ENCODE measurements at places on chromosomes 1 and 21.

DNA sequence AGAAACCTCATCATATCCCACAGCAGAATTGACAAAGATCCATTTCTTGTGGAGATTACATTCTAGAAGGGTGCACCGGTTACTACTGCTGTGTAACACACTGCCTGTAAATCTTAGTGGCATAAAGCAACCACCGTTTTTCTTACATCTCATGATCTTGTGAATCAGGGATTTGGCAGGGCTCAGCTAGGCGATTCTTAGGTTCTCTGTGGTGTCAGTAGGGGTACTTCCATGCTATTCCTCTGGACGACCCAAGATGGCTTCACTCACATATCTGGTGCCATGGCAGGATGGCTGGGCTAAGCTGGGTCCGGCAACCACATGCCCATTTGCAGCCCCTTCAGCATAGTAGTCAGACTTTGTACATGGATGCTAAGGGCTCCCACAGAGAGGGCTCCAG lies 179.8 kb upstream of the TMEM51 start:
- H3K36me3 ChIP-seq: peaks cover 13% of the 10 kb centered on the region
- H3K27me3 ChIP-seq: peaks cover 3% of the 10 kb centered on the region
- H3K4me3 ChIP-seq: no peak overlapping the region

GRCh38 chr1:33377756-33378155 lies 53.1 kb downstream of the PHC2 start:
- no peaks in the 10 kb centered on the region for H3K27me3 ChIP-seq
- H3K36me3 ChIP-seq: no peaks in the 10 kb centered on the region
- no peak for DNase-seq
- H3K4me1 ChIP-seq: peaks cover 48% of the 10 kb centered on the region
- no peak overlapping the region for H3K27ac ChIP-seq

DNA sequence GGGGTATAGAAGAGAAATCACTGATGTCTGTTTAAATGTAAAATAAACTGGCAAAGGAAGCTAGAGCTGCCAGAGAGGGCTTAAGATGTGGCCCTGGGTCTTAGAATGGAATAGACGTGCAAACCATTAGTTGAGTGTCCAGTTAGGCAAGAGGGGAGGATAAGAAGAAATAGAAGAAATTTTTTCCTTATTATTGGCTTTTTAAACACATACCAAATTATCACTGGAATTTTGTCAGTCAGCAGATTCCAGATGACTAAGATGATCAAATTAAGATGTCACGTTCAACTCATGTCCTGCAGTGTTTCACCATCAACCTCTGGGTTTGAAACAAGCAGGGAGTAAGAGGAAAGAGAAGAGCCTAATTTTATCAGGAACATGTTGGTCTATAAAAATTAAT lies 71.6 kb upstream of the C1orf21 start:
- no peak overlapping the region for H3K27ac ChIP-seq
- peaks cover 16% of the 10 kb centered on the region for H3K4me1 ChIP-seq
- peaks cover 13% of the 10 kb centered on the region for H3K27me3 ChIP-seq
- no peak overlapping the region for H3K4me3 ChIP-seq
- peak; percentile 43 for DNase-seq
- H3K36me3 ChIP-seq: no peaks in the 10 kb centered on the region

DNA sequence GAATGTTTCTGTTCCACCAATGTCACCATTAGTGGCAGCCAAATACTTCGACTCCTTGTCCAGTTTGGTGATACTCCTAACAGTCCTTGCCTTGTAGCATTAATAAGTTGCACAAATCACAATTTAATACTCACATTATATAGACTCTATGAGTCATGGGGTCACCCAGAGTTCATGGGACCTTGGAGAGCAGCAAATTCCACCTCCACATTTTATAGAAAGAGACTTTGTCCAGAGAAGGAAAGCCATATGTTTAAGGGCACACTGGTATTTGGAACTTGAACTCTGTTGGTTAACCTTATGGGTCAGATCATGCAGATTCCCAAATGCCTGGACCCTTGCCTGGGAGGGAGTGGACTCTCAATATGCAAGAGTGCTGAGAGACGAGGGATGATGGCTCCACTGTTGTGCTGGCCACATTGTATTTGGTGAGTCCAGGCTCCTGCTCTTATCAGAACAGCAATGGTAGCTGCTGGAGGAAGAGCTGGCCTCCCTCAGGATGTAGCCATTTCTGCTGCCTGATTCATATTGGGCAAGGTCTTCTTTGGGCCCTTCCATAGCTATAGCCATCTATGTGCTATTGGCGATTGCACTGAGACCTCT lies 30.6 kb downstream of the DNAJC6 start:
- H3K27ac ChIP-seq: no peak overlapping the region
- peaks cover 5% of the 10 kb centered on the region for H3K36me3 ChIP-seq
- peak; percentile 23 for DNase-seq
- H3K4me1 ChIP-seq: peaks cover 24% of the 10 kb centered on the region
- H3K4me3 ChIP-seq: no peak overlapping the region
- no peaks in the 10 kb centered on the region for H3K27me3 ChIP-seq

DNA sequence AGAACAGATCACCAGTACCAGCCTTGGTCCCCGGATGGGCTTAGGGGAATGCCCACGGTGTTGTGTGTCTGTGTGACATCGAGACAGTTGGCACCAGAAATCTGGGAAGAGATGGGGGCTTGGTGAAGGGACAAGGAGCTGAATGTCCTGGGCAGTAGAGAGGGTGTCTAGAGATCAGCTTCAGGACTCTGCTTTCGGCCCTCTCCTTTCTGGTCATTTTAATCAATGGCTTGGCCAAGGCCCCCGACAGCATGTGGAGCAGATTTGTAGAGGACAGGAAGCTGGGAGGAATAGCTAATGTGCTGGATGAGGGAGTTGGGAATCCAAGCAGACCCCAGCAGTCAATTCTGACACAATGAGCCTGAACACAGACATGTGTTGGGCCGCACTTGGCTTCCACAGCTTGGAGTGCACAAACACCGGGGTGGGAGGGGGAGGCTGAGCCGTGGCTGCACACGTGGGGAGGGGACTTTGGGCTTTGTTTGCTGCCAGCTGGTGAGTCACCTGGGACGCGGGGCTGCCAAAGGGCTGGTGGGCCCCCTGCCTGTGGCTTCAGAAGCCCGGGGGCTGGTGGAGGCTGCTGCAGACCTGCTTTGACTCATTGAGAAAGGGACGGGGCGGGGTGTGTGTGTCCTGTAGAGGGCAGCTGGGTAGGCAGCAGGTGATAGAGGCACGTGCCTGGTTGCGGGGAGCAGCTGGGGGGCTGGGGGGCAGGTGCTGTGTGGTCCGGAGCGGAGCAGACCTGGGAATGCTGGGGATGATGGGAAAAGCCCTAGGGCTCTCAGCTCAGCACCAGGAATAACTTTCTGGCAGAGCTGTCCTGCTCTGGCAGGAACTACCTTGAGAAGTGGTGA lies 20.9 kb downstream of the SLC1A7 start:
- no peaks in the 10 kb centered on the region for H3K36me3 ChIP-seq
- no peak for DNase-seq
- no peaks in the 10 kb centered on the region for H3K27me3 ChIP-seq
- H3K4me1 ChIP-seq: peaks cover 43% of the 10 kb centered on the region
- peak overlapping the region; percentile 28 for H3K27ac ChIP-seq
- H3K4me3 ChIP-seq: no peak overlapping the region

GRCh38 chr1:984476-984814 lies 2.6 kb upstream of the PERM1 start:
- 0 out of 2 replicates have a peak, but pooled peaks cover 8% of the 10 kb centered on the region for H3K36me3 ChIP-seq
- no peak for DNase-seq
- H3K4me1 ChIP-seq: no peaks in the 10 kb centered on the region
- H3K27me3 ChIP-seq: peaks cover 19% of the 10 kb centered on the region
- H3K4me3 ChIP-seq: no peak overlapping the region
- H3K27ac ChIP-seq: no peak overlapping the region

DNA sequence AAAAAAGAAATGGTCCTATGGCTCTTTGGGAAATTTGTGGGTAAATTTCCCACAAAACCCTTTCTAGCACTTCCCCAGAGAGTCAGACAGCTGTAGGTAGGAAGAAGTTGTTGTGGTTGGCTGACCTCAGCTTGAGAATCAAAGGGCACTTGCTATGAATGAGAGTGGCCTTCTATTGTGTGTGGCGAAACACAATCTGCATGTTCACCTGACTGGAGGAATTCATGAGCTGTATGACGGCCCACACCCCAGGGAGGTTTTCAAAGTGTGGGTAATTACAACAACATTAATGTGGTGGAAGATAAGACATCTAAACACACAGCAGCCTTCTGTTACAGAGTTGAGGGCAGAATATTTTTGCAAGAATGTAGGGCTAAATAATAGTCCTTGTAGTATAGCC lies 38.8 kb downstream of the NGF start:
- H3K27me3 ChIP-seq: peaks cover 6% of the 10 kb centered on the region
- DNase-seq: no peak
- H3K27ac ChIP-seq: peak overlapping the region; percentile 84

DNA sequence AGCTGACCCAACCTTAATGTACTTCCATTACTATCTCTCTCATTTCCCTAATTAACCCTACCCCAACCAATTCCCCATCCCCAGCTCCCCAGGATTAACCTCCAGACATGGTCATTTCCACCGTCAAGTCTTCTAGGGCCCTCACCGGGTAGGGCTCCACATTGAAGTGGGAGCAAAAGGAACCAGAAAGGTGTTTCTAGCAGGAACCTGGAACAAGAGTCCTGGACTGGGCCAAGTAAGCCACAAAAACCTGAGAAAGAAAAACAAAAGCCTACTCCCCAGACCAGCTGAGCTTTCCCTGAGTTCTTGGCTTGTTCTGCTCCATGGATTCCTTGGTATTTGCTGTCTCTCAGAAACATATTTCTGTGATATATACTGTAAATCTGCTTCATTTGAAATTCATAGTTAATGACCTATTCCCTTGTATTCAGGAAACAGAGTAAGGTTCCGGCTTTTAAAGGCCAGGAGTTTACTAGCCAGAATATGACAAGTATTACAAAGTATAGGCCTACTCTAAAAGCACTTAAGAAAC lies 58.4 kb downstream of the SYF2 start:
- peaks cover 38% of the 10 kb centered on the region for H3K27me3 ChIP-seq
- H3K4me3 ChIP-seq: no peak overlapping the region
- H3K27ac ChIP-seq: no peak overlapping the region
- peaks cover 6% of the 10 kb centered on the region for H3K36me3 ChIP-seq
- H3K4me1 ChIP-seq: no peaks in the 10 kb centered on the region

DNA sequence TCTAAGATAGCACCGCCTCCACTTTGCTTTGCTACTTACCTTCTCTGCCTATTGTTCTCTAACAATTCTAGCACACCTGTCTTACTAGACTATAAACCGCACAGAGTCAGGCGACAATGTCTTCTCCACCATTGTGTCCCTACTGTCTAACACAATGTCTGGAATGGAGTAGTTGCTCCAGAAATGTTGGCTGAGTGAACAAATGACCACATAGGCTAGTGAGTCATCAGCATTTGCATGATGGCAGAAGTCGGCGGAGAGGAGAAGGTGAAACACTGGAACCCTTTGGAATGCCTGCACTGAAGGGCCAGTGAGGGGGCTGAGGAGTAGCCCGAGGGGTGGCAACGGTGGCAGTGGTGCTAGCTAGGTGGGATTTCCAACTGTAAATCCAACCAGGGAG lies 14.0 kb upstream of the PABPC4 start:
- peaks cover 20% of the 10 kb centered on the region for H3K27me3 ChIP-seq
- H3K4me1 ChIP-seq: peaks cover 11% of the 10 kb centered on the region
- DNase-seq: peak; percentile 32
- no peak overlapping the region for H3K4me3 ChIP-seq
- H3K36me3 ChIP-seq: no peaks in the 10 kb centered on the region

DNA sequence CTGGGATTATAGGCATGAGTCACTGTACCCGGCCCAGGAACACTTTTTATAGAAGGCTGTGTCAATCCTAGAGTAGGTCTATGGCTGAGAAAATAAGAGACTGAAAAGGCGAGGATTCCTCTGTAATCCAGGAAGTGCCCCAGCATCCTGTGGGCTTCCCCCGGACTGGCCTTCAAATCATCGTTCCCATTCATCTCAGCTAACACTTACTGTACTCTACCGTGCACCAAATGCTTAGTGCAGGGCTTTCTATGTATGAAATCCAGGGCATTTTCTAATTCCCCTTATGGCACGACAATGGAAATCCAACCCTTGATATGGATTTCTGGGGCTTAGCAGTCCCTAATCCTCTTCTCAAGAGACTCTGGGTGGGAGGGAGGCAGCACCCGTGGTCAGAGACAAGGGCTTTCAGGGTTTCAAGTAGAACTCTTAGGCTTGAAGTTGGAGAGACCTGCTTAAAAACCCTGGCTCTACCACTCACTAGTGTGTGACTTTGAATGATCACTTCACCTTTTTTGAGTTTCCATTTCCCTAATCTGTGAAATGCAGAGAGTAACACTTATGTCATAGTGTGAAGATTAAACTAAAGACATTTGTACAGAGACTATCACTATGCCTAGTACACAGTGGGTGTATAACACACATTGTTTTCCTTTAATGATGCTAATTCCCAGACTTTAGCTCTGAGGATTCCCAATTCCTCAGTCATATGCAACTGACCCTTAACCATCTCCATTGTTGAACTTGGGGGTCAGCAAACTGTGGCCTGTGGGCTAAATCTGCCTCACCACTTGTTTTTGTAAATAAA lies 20.3 kb downstream of the MECR start:
- H3K4me3 ChIP-seq: no peak overlapping the region
- H3K4me1 ChIP-seq: peaks cover 25% of the 10 kb centered on the region
- DNase-seq: no peak
- peaks cover 15% of the 10 kb centered on the region for H3K36me3 ChIP-seq
- peak overlapping the region; percentile 49 for H3K27ac ChIP-seq

DNA sequence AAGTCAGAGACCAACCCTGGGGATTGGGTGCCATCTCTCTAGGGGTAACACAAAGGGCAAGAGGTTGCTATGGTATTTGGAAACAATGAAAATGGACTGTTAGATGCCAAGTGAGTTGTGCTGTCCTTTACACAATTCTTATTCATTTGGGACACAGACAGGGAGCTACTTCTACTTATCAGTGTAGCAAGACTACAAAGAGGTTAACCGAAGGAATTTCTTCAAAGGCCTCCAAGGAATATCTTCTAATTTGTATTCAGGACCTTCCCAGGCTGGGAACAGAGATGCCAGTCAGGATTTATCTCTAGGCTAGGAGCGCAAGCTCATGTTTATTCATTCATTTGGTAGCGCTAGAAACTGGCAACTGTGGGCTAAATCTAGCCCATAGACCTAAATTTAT lies 2.6 kb downstream of the NAXE start:
- H3K4me3 ChIP-seq: no peak overlapping the region
- peaks cover 11% of the 10 kb centered on the region for H3K36me3 ChIP-seq
- H3K27ac ChIP-seq: no peak overlapping the region
- H3K27me3 ChIP-seq: no peaks in the 10 kb centered on the region

GRCh38 chr1:55827350-55827749 lies 612.2 kb upstream of the USP24 start:
- H3K27me3 ChIP-seq: peaks cover 2% of the 10 kb centered on the region
- H3K36me3 ChIP-seq: peaks cover 11% of the 10 kb centered on the region
- H3K27ac ChIP-seq: peak overlapping the region; percentile 93
- DNase-seq: peak; percentile 94
- H3K4me3 ChIP-seq: peak overlapping the region; percentile 32
